ENCODE measurements at places on chromosomes 1 and 21. TPM values are rescaled to one million over a fixed set of nuclear protein-coding genes. Genes with fewer than 3 reads are reported as not detected.

- no peak for DNase-seq
Measured at GRCh38 chr1:3948344-3948743, 48.3 kb upstream of the C1orf174 start.

GRCh38 chr1:6420454-6421042 lies 829 bp upstream of the HES2 start:
- no peak for DNase-seq

- no peak for DNase-seq
Measured at GRCh38 chr1:53725238-53725689, 13.7 kb downstream of the GLIS1 start.

- no peak for DNase-seq
Measured at GRCh38 chr1:7406641-7407543, 364.2 kb upstream of the VAMP3 start.

- DNase-seq, result peak; percentile 51
Measured at GRCh38 chr1:241408170-241408569, 51.2 kb upstream of the RGS7 start.

DNA sequence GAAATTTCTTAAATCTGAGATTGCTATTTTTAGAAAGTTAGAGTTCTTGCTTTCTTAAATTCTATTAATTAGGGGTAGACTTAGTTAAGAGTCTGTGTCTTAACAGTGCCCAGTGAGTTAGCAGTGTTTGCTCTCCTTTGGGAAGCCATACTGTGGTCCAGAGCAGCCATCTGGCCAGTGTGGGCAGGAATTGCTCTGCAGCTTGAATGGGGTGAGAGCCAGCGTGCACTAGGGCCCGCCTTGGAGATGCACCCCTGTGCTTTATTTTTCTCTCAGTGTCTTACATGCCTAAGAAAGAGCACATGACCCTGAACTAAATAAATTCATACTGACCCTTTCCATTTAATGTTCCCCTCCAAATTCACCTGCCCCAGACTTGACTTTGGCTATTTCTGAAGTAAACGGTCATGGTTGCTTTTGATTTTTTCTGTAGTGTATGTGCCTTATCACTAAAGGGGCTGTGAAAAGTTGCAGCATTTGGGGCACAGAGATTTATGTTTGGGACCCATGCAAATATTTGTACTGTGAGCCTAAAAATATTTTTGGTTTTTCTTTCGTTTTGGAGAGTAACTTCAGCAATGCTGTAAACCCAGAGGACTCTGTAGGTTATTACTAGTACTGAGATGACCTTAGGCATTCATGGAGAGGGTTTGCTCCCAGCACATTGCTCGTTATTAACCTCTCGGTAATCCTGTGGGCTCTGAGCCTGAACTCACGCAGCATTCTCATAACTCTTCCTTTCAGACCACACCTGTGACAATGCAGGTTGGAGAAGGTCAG lies 21.3 kb upstream of the KCNQ4 start:
- no peak for DNase-seq

DNA sequence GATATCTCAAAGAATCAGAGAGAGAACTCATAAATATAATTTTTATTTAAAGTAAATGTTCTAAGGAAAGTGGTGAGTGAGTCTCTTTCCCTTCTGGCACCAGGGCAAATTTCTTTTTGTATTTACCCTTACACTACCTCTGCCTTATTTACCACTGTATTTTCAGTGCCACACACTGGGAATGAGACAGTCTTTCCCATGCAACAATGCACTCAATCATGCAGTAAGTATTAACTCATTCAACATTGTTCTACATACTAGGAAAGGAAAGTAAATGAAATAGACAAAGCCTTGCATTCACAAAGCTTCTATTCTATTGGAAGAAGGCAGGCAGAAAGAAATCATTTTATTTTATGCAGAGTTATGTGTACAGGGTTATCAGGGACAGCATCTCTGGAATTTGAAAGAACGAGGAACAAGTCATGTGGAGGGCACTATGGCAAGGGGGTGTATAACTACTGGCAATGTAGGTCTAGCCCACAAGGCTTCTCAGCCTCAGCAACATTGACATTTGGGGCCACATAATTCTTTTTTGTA lies 129.8 kb upstream of the PRDX6 start:
- DNase-seq, result no peak

DNA sequence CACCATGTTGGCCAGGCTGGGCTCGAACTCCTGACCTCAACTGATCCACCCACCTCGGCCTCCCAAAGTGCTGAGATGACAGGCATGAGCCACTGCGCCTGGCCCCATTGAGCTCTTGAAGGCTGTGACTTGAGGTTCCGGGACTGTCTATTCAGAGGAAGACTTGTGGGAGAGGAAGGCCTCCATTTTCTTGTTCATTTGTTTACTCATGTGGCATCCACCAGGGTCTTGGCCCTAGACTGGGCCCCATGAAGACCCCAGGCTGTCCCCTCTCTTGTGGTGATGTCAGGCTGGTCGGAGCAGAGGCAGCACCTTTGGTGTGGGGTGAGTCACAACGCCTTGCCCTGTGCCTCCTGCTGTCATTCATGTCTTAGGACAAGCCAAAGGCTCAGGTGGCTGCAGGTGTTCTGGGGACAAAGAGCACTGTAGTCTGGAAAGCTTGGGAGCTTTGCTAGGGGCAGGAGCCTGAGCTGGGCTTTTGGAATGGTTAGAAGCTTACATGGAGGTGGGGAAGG lies 224.6 kb upstream of the C1orf174 start:
- no peak for DNase-seq

GRCh38 chr1:193185901-193186731 lies at the start of gene B3GALT2:
Gene B3GALT2, minus strand, starts transcription at chr1:193186613. Its CDS starts 5,051 bp downstream, at chr1:193181562.
- DNase-seq, result peak; percentile 39

DNA sequence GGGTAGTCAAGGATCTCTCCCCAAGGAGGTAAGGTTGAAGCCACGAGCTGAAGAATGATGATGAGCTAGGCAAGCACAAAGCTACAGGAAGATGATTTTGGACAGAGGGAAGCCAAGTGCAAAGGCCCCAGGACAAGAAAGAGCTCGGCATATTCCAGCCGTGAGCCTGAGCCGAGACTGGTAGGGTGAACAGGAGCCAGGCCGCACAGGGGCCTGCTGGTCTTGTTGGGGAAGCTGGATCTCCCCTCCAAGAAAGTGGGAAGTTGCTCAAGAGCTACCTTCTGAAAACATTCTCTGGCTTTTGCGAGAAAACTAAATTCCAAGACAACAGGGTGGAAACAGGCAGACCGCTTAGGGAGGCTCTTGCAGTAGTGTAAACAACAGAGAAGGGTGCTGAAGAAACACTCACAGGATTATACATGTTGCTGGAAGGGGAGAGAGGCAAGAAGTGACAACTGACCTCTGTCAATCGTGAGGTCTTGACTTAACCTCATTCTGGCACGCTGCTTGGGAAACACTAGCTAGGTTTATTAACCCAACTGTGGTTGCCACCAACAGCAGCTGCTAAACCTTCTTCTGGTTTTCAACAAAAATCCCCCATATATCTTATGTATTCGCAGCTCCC lies 625.2 kb downstream of the SMYD3 start:
- no peak for DNase-seq

DNA sequence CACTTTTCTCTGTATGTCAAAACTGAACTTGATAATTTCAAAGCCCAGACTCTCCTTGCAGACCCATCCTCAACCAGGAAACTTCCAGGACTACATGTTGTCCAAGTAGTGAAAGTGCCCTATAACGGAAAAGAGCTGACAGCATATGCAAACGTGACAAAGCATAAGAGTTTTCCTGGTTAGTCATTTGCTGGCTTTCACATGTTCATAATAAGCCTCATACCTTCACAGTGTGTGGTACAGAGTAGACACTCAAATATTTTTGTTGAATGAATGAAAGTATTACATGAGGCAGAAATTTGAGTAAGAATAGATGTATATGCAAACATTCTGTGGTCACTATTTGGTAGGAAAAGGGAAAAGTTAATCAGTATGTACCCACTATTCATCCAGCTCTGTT lies 473.3 kb downstream of the MRPL39 start:
- DNase-seq, result no peak

DNA sequence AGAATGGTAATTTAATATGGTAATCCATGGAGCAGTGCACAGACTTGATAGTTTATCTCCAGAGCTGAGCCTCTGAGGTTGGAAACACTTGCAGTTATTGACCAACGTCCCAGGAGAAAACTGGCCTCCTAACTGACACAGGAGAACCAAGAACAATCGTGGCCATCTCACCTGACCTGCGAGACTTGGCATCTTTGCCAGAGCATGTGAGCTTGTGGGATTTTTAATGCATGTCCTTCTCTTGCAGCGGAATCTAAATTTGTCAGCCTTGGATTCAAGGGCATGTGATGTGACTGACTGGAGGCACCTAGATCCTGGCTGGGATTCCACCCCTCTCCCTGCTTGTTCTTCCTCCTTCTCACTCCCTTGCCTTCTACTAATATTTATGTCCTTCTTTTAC lies 27.8 kb upstream of the SLC26A9 start:
- DNase-seq, result no peak

- DNase-seq, result no peak
Measured at GRCh38 chr1:47024141-47024801, 802 bp downstream of the CYP4X1 start.

DNA sequence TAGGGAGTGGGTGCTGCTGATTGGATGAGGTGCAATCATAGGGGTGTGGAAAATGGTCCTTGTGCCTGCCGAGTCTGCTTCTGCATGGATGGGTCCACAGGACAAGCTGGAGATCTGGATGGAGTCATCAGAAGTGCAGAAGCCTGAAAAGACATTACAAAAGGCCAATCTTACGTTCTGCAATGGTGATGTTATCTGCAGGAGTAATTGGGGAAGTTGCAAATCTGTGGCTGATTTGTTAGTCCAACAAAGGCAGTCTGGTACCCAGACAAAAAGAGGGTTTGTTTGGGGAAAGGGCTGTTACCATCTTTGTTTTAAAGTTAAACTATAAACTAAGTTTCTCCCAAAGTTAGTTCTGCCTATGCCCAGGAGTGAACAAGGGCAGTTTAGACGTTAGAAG lies 166.5 kb downstream of the PGBD5 start:
- DNase-seq, result no peak

DNA sequence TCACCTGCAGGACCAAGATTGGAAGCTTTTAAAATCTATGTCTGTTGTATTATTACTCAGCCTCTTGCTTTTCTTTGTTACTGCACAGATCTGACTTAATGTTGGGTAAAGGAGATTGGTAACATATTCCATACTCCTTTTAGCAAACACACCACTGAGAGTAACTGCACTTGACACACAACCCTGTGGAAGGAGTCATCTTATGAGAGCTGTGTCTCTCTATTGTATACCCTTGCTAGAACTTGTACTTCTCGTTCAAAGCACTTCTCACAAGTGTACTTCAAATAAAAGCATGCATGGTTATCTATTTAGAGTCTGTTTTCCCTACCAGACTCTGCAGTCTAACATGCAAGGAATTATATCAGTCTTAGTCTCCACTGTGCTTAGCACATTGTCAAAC lies 813.4 kb downstream of the ADGRL2 start:
- DNase-seq, result no peak

- peak; percentile 38 for DNase-seq
Measured at GRCh38 chr1:110339407-110340206, 430 bp downstream of the RBM15 start.

DNA sequence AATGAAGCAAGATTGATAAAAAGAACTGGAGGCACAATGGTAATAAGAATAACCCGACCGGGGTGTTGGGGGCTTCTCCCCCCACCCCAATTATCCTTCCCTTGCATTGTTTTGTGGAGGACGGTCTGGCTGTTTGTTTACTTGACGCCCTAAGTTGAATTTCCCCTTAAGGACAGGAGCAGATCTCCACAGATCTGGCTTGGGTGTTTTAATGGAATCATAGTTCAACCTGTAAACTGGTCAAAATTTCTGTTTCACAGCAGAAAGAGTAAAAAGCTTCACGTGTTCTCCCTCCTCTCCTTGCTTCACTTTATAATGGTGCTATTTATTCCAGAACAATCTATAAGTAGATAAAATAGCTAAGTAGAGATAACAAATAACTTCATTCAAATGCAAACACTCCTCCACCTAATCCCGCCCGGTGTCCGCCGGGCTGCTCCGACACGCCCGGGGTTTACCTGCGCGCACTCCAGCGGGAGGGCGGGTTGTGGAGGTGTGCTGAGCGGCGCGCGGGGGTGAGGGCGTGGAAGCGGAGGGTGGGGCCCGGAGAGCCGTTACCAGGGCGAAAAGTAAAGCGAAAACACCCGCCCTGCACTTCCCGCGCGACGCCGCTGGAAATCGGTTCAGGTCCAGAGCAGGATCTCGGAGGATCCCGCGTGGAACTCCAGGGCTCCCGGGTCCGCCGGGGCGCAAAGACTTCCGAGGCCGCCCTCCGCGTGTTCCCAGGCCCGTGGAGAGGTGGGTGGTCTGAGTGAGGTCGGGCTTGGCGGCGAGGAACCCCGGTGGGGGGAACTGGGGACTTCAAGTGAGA lies 2.0 kb upstream of the ATF3 start:
- DNase-seq, result peak; percentile 49

DNA sequence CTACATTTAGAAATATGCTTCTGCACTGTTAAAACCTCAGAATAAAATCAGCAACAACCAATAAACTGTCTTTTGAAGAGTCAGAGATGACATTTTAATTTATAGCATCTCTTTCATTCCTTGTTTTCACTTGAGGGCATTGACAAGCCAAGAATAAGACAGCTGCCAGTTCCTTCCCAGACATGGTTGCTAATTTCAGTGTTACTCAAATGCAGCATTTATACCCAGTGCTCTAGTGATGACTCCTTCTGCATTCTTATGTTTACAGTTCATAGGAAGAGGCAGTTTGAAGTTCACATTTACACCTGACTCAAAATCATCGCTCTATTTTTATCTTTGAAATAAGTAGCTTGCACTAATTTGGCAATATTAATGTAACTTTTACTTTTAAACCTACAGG lies 44.9 kb downstream of the PLA2G4A start:
- no peak for DNase-seq

GRCh38 chr1:5904551-5904950 lies 87.7 kb downstream of the NPHP4 start:
- DNase-seq, result no peak

DNA sequence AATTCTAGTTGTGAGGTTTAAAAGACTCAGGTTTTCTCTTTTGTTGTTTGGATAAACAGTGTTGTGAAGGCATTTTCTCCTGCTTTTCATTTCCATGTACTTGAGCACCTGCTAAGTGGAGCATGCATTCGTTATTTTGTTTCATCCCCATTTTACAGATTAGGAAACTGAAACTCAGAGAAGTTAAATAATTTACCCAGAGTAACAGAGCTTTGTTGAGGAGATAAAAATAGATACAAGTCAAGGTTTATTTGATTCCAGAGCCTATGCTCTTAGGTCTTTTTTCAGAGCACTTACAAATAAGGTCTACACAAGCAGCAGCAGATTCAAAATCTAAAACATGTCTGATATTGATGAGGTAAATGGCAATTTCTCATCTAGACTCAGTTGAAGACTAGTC lies 254.7 kb upstream of the PTBP2 start:
- no peak for DNase-seq

DNA sequence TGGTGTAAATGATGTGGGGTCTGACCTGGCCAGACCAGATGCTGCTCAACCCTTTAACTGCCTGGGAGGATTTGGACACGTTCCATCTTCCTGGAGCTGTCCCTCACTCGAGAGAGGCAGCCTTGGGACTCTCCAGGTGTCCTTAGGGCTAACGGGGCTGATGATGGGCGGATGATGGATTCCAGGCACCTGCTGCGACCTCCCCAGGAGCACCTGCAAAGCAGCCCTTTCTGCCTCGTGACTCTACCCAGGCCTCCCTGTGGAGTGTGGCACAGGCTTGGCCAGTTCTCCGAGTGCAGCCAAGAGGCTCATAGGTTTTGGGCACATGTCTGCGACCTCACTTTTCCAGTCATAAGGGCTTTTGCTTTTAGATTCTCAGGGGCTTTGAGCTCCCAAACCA lies 12.3 kb upstream of the TRIM17 start:
- DNase-seq, result no peak

FCGR1A gene
- not detected for total RNA-seq

TRMT1L gene
- 23.4 TPM for total RNA-seq

SELP gene
- not detected for total RNA-seq

PTCH2 gene
- total RNA-seq, result 0.79 TPM

MYOC gene
- not detected for total RNA-seq

VHLL gene
- 0.49 TPM for total RNA-seq

KRTAP7-1 gene
- total RNA-seq, result not detected
